ENCODE measurements at places on chromosomes 7 and 10. TPM values are rescaled to one million over a fixed set of nuclear protein-coding genes. Genes with fewer than 3 reads are reported as not detected.

Gene PDIA4
- total RNA-seq = 216 TPM

Gene PNLIPRP2
- not detected for total RNA-seq

Gene CLDN12
- total RNA-seq = 39.8 TPM

Gene PCLO
- total RNA-seq = under 0.01 TPM

DNA sequence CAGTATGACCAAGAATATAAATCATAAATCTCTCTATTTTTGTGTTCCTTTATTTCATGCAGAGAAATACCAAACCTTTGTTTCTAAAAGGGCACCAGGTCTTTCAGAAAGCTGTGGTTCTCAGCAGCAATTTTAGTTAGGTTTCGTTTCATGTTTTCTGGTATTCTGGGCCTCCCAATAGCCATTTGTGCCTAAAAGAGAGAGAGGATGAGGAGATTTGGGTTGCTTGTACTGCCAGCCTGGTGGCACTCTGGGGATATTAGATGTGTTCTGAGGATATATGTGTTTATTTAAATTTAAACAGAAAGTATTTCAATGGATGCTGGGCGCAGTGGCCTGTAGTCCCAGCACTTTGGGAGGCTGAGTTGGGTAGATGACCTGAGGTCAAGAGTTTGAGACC, 471.7 kb downstream of the AUTS2 start:
- DNase-seq = no peak

DNA sequence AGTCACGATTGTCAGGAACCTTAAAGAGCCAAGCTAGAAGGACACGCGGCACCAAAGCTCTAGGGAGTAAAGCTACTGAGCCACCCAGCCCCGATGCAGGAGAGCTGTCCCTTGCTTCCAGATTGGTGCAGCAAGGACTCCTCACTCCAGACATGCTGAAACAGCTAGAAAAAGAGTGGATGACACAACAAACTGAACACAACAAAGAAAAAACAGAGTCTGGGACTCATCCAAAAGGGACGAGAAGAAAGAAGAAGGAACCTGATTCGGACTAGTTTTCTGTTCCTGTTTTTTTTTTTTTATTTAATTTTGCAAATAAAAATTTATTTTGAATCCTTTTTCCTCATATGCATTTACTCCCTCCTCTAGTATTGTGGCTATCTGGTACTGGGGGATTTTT, 11.4 kb upstream of the HKDC1 start:
- DNase-seq = peak; percentile 22

DNA sequence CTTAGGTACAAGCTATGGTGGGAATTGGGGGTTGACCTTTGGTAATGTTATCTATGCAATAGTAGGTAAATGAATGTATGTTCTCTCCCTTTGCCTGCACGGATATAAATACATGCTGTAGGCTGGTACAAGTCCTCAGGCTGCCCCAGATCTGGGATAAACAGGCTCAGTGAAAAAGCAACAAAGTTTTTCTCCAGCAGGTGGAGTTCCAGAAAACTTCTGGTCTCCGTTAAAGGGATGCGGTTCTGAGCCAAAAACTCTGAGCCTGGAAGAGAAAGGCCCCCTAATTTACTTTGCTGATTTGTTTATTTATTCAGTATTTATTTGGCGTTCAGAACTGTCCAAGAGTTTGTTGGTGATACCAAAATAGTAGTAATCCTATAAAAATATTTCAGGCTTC, 204.7 kb downstream of the ADRA2A start:
- DNase-seq = peak; percentile 49

- no peak for DNase-seq
Observed at GRCh38 chr10:38209332-38209731, 115.2 kb downstream of the ZNF37A start.

DNA sequence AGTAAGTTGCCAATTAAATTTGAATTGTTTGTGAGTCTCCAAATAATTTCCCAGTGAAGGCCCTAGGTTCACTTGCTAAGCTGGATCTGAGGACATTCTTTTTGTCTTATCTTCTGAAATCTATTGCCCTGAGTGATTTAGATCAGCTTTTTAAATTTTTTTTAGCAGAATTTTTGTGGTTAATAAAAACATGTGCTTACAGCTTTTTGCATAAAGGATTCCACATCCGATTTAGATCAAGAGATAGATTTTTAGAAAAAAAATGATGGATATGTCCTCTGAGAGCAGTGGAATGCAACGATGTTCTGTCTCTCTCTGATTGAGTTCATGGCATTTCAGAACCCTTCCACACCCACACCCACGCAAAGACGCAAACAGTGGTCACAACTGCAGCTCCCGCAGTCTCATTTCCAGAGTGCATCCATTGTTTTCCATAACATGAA, 358.8 kb downstream of the SUGCT start:
- DNase-seq = no peak

Measured in osteoblast (primary cell).